ENCODE measurements at places on chromosomes 7 and 10. TPM values are rescaled to one million over a fixed set of nuclear protein-coding genes. Genes with fewer than 3 reads are reported as not detected.

GRCh38 chr10:16186564-16186963 lies 250.2 kb upstream of the PTER start:
- no peak overlapping the region for H3K4me3 ChIP-seq
- H3K27me3 ChIP-seq: peaks cover 7% of the 10 kb centered on the region
- no peak for DNase-seq
- no peaks in the 10 kb centered on the region for H3K36me3 ChIP-seq

DNA sequence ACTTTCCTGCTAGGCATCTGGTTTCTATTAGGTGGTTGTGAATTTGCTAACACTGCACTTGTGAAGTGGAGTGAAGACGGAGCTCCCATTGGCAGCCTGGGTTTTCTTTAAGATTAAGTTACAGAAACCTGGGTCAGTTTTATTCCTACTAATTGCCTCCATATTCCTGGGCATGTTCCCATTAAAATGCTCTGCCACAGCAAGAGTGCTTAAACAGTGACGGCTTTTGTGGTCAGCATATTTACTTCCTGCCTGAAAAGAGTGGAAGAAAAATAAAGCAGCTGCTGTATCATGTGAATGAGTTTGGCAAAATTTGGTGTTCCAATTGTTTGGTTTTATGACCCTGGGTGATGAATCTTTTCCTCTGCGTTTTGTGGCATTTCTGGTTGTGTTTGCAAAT lies 96.9 kb upstream of the PLXDC2 start:
- DNase-seq: no peak
- H3K27me3 ChIP-seq: no peaks in the 10 kb centered on the region
- H3K36me3 ChIP-seq: no peaks in the 10 kb centered on the region
- H3K4me3 ChIP-seq: no peak overlapping the region

DNA sequence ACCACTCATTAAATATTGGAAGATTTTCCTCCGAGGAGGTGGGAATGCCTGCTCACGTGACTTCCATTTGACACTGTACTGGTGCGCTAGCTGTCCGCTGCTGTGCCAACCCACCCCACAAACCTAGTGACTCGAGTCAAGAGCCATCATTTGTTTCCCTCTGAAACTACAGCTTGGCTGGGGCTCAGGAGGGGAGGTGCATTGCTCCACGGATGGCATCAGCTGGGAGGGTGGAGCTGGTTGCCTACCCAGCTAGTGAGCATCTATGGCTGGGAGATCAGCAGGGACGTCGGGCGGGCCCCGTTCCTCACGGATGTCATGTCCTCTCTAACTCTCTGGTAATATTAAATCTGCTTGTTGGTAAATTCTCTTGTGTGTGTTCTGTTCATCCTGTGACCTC lies 9.5 kb upstream of the FOXL3 start:
- no peak for DNase-seq
- no peaks in the 10 kb centered on the region for H3K4me1 ChIP-seq
- H3K36me3 ChIP-seq: no peaks in the 10 kb centered on the region
- peaks cover 3% of the 10 kb centered on the region for H3K27me3 ChIP-seq
- H3K27ac ChIP-seq: no peak overlapping the region

DNA sequence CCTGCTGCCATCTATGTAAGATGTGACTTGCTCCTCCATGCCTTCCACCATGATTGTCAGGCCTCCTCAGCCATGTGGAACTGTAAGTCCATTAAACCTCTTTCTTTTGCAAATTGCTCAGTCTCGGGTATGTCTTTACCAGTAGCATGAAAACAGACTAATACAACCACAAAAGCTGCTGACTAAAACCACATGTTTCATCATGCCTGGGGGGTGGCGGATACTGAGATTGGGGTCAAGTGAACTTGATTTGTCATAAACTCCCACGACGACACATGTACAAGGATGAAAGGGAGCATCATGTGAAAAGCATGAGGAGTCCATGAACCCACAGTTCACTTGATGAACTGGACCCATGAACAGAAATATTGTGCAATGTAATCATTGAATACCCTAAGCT lies 134.9 kb upstream of the ANK3 start:
- peaks cover 5% of the 10 kb centered on the region for H3K4me1 ChIP-seq
- no peaks in the 10 kb centered on the region for H3K27me3 ChIP-seq
- H3K4me3 ChIP-seq: no peak overlapping the region
- no peak overlapping the region for H3K27ac ChIP-seq
- peaks cover 13% of the 10 kb centered on the region for H3K36me3 ChIP-seq

- no peak overlapping the region for H3K27ac ChIP-seq
- H3K36me3 ChIP-seq: peaks cover 3% of the 10 kb centered on the region
- no peak for DNase-seq
These were observed 223.8 kb upstream of the KLF6 start for GRCh38 chr10:4008676-4009382.

- DNase-seq: no peak
- no peaks in the 10 kb centered on the region for H3K36me3 ChIP-seq
- no peaks in the 10 kb centered on the region for H3K27me3 ChIP-seq
- H3K27ac ChIP-seq: no peak overlapping the region
These were observed 166.9 kb downstream of the RNF216 start for GRCh38 chr7:5614600-5614999.

GRCh38 chr7:101812595-101812994 lies 4.8 kb upstream of the CUX1 start:
- H3K27ac ChIP-seq: no peak overlapping the region
- DNase-seq: no peak
- no peaks in the 10 kb centered on the region for H3K36me3 ChIP-seq
- peaks cover 27% of the 10 kb centered on the region for H3K27me3 ChIP-seq
- H3K4me1 ChIP-seq: peaks cover 14% of the 10 kb centered on the region

- H3K27ac ChIP-seq: no peak overlapping the region
- DNase-seq: no peak
- no peaks in the 10 kb centered on the region for H3K36me3 ChIP-seq
- no peak overlapping the region for H3K4me3 ChIP-seq
These were observed 18.3 kb upstream of the EFCAB10 start for GRCh38 chr7:105599551-105599950.

The IL2RA gene
- total RNA-seq: 124 TPM

The TMEM229A gene
- not detected for total RNA-seq

The SAP25 gene
- total RNA-seq: 36.1 TPM

Measured in activated CD4-positive, alpha-beta T cell treated with anti-CD3 and anti-CD28 coated beads, Interleukin-2, amount 10 ng/mL, durations not matched to agents 7 days and 5 days (primary cell).